GM04503 (cell line): ENCODE measurements at places on chromosomes 4 and X.

DNA sequence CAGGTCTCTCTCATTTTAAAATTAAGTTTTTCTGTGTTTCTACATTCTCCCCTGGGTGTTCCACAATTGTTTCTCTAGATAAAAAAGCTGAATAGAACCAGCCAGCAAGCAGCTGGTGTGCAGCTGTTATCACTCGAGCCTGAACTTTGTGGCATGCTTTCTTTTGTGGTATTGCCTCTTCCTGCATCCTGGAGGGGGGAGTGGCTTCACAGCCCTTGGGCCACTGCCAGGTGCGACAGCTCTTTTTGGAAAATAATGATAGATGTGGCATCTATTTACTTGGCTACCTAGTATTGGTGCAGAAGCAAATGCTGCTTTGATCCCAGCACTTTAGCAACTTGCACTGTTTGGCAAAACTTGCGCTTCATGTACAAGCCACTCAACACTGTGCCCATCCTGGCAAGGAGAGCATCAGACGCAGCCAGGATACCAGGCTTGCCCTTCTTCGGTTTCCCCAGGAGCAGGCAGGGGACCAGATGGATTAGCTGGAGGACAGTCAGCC, 69.4 kb downstream of the HMGB2 start:
- DNase-seq, result no peak

GRCh38 chr4:83150653-83151330, 36.3 kb upstream of the PLAC8 start:
- DNase-seq, result no peak

DNA sequence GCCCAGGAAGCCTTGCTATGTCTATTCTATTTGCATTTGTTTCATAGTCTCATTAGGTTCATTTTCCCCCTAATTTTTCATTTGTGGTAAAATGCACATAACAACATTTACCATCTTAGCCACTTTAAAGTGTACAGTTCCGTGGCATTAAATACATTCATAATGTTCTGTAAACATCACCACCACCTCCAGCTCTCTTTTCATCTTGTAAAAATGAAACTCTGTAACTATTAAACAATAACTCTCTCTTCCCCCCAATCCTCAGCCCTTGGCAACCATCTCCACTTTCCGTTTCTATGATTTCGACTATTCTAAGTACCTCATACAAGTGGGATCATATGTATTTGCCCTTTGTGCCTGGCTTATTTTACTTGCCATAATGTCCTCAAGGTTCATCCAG, 19.9 kb downstream of the ARHGEF38 start:
- DNase-seq, result no peak

- DNase-seq, result no peak
Observed at GRCh38 chr4:88737307-88737941, 39.8 kb upstream of the NAP1L5 start.

DNA sequence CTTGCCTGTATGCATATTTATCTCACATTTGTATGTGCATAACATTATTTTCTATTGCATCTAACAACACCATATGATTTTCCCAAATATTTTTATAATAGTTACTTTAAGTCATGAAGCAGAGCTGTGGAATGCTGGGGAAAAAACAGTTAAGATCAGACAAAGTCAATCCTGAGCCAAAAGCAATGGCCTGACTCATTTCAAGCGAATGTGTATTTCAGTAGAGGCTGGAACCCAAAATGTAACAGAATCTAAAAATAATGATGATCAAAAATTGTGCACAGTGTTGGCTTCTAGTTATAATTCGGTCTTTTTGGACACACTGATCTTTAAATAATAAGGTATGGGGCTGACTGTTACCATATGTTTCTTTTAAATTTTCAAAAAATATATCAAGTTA, 516.2 kb upstream of the ADGRL3 start:
- peak; percentile 77 for DNase-seq

DNA sequence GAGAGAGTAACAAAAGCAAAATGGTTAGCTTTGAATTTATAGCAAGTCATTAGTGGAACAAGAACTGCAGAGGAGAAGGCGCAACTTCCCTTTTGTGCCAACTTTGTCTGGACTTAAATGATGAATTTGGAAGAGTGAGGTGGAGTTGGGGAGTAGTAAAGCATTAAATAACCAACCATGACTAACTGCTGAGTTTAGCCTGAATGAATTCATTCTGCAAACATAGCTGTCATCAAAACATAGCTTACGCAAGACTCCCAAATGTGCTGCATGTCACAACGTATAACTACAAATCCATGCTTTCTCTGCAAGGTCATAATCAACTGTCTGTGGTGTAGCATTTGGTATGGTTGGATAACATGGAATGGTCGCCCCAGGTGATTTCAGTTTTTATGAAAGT, 75.9 kb upstream of the RPL34 start:
- peak; percentile 12 for DNase-seq

DNA sequence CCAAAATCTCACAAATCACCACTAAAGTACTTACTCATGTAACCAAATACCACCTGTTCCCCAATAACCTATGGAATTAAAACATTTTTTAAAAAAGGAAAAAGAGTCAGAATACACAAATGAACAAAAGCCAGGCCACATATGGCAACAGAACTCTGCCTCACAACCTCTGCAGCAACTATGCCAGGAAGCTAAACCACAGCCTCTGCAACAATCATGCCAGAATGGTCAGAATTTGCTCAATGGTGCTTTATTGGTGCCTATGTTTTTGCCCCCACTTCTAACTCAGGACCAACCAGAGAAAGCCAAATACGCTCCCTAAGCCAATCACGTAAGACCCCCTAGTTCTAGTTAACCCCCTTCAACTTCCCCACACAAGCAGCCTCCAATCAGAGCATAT, 69.6 kb downstream of the HOPX start:
- no peak for DNase-seq

GRCh38 chrX:52415304-52415703, 46.5 kb downstream of the XAGE2 start:
- no peak for DNase-seq

- DNase-seq, result no peak
Observed at GRCh38 chrX:153471663-153472280, 1.4 kb upstream of the HAUS7 start.

DNA sequence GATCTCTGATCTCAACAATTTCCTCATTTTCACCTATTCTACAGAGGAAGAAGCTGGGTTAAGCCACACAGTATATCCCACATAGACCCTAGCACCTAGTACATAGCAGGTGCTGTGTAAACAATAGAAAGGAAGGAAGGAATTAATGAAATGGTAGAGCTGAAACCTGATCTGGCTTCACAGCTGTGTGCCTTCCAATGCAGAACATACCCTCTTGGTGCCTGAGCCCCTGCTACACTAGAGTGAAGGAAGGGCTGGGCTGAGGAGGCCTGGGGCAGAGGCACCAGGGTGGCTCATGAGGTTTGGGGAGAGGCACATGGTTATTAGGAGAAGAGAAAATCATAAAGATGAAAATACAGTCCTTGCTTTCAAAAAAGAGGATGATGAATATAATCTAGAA, 21.3 kb downstream of the LRRC66 start:
- no peak for DNase-seq

- no peak for DNase-seq
Observed at GRCh38 chr4:114677346-114677979, 78.9 kb downstream of the UGT8 start.

- no peak for DNase-seq
Observed at GRCh38 chr4:128315756-128316520, 28.3 kb upstream of the PGRMC2 start.

- peak; percentile 29 for DNase-seq
Observed at GRCh38 chrX:135520022-135520552, 373 bp upstream of the INTS6L start.

- DNase-seq, result no peak
Observed at GRCh38 chrX:71144651-71145050, at the start of gene NLGN3. NLGN3 (plus strand) TSS chrX:71144841; CDS start chrX:71147750, 2,909 bp downstream.

DNA sequence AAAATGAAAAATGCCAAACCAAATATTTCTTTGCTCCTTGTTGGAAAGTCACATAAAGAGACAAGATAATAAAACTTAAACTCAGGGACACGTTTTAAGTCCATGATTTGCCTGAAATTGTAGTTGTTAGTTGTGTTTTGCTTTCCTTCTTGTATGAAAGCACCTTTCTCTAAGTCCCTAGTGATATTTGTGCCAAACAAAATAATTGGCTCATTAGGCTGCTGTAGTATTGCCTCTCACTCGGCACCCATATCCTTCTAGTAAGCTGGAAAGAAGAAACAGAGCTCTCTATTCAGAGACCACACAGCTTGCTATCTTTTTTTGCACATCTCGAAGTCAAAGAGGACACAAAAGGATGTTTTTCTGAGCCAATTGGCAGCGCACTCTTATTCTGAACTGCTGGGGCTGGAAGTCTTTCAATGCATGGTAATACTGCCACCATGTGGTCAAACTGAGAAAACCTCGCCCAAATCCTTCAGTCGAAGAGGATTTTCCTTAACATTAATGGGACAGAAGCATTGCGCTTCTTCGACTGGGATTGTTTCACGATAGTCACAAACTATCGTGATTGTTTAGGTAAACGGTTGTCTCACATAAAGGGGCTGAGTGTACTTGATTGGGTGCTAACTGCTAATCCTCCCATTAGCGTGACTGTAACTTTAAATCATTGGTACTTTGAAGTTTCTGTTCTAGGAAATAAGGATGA, 571.9 kb upstream of the LCORL start:
- peak; percentile 21 for DNase-seq

- DNase-seq, result no peak
Observed at GRCh38 chrX:42073448-42073847, 150.1 kb upstream of the CASK start.

GRCh38 chr4:8841678-8842268, 29.9 kb downstream of the HMX1 start:
- DNase-seq, result no peak

DNA sequence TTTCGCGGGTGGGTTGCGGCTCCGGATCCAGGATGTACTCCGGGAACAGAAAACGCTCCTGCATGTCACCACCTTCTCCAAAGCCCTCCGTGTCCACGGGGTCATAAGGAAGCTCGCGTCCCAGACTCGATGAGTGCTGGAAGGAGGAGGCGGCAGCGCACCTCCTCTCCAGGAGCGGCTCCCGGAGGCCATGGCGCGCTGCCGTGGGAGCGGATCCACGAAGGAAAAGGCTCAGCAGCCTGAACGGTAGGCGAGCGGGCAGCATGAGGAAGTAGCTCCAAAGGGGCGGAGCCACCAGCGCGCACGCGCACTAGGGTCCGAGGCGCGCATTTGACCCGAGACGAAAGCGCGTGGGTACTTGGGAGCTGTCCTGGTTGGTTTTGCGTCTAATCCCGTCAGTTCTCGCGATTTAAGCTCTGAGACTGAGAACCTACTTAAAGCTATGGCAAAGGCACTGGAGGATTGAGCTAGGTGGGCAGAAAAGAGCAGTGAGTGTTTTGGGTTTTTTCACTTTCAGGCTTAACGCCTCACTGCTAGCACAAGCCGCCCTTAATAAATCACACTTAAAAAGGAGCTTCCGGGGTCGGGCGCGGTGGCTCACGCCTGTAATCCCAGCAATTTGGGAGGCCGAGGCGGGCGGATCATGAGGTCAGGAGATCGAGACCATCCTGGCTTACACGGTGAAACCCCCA, at the start of gene NOA1:
NOA1 (minus strand) TSS at position 286 of the 692 bp plus-strand sequence; CDS start at position 265, 21 bp downstream.
- DNase-seq, result peak; percentile 94

DNA sequence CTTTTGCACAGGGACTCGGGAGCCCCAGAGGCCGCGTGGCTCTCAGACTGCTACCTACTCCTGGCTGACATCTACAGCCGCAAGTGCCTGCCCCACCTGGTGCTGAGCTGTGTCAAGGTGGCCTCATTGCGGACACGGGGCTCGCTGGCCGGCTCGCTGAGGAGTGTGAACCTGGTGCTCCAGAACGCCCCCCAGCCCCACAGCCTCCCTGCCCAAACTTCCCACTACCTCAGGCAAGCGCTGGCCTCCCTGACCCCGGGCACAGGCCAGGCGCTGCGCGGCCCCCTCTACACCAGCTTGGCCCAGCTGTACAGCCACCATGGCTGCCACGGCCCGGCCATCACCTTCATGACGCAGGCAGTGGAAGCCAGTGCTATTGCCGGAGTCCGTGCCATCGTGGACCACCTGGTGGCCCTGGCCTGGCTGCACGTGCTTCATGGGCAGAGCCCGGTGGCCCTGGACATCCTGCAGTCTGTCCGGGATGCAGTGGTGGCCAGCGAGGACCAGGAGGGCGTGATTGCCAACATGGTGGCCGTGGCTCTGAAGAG, 28.8 kb downstream of the SH3TC1 start:
- no peak for DNase-seq

- no peak for DNase-seq
Observed at GRCh38 chr4:188551156-188551555, 411.9 kb downstream of the TRIML1 start.

GRCh38 chr4:1771555-1772305, 21.4 kb upstream of the FGFR3 start:
- DNase-seq, result no peak

GRCh38 chr4:138688408-138689085, 327.0 kb upstream of the NOCT start:
- DNase-seq, result no peak

GRCh38 chr4:140937866-140938265, 181.7 kb upstream of the TBC1D9 start:
- peak; percentile 84 for DNase-seq

GRCh38 chrX:7147413-7147977, at the start of gene STS:
STS (plus strand) TSS chrX:7147712; CDS start chrX:7253200, 105,488 bp downstream.
- no peak for DNase-seq

DNA sequence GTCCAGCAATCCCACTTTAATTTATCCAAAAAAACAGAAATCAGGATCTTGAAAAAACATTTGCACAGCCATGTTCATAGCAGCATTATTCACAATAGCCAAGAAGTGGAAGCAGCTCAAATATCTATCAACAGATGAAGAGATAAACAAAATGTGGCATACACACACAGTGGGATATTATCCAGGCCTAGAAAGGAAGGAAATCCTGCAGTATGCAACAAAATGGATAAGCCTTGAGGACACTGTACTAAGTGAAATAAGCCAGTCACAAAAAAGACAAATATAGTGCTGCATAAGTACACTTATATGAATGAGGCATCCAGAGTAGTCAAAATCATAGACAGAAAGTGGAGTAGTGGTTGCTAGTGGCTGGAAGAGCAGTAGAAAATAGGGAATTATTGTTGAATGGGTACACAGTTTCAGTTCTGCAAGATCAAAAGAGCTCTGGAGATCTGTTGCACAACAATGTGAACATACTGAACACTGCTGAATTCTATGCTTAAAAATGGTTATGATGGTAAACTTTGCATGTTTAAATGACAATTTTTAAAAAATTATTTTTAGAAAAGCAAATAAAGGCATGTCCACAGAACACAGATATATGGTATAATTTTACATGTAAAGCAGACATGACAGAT, 25.6 kb downstream of the CHM start:
- DNase-seq, result no peak

GRCh38 chr4:119103263-119103662, 32.4 kb upstream of the MYOZ2 start:
- peak; percentile 98 for DNase-seq

DNA sequence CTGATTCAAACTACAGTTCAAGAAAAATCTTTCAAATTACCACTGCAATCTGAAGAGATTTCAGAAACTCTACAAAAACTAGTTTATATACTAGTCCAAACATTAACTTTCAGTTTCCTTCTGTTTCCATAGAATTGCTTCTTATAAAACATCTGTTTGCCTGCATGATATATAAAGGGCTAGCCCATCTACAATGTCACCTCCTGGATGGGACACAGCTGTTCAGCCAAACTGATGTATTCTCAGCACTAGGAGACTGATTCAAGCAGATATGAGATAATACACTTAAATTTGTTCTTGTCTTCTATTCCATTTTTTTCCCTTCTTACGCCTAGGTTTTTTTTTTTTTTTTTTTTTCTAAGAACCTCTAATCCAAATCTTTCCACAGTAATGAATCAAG, 1569.7 kb upstream of the IGFBP7 start:
- no peak for DNase-seq

- DNase-seq, result no peak
Observed at GRCh38 chrX:96722781-96723180, 38.1 kb downstream of the DIAPH2 start.

- DNase-seq, result peak; percentile 11
Observed at GRCh38 chrX:150258463-150259430, 104.4 kb upstream of the MAMLD1 start.
